ENCODE measurements at places on chromosomes 1 and 21. TPM values are rescaled to one million over a fixed set of nuclear protein-coding genes. Genes with fewer than 3 reads are reported as not detected.

ANGPTL3 gene
- total RNA-seq = not detected

CC2D1B gene
- 21.4 TPM for total RNA-seq

SERINC2 gene
- 10.4 TPM for total RNA-seq

TMPRSS15 gene
- total RNA-seq = not detected

SLC44A3 gene
- total RNA-seq = 3.8 TPM

GRCh38 chr1:211944733-211945500 lies 90.4 kb downstream of the INTS7 start:
- no peak overlapping the region for H3K27ac ChIP-seq
- no peak overlapping the region for H3K4me3 ChIP-seq
- H3K36me3 ChIP-seq = peaks cover 32% of the 10 kb centered on the region
- no peaks in the 10 kb centered on the region for H3K27me3 ChIP-seq
- no peak for DNase-seq

- H3K27ac ChIP-seq = no peak overlapping the region
- H3K27me3 ChIP-seq = no peaks in the 10 kb centered on the region
- DNase-seq = no peak
- H3K4me1 ChIP-seq = no peaks in the 10 kb centered on the region
- H3K4me3 ChIP-seq = no peak overlapping the region
- no peaks in the 10 kb centered on the region for H3K36me3 ChIP-seq
These were observed 63.7 kb upstream of the COG2 start for GRCh38 chr1:230578616-230579015.

- H3K4me1 ChIP-seq = no peaks in the 10 kb centered on the region
- no peak overlapping the region for H3K4me3 ChIP-seq
- H3K27me3 ChIP-seq = no peaks in the 10 kb centered on the region
- H3K27ac ChIP-seq = no peak overlapping the region
- no peak for DNase-seq
- peaks cover 58% of the 10 kb centered on the region for H3K36me3 ChIP-seq
These were observed 7.5 kb downstream of the DMAP1 start for GRCh38 chr1:44220755-44221154.

- H3K27me3 ChIP-seq = no peaks in the 10 kb centered on the region
- DNase-seq = peak; percentile 74
- H3K36me3 ChIP-seq = no peaks in the 10 kb centered on the region
- no peak overlapping the region for H3K27ac ChIP-seq
- H3K4me1 ChIP-seq = peaks cover 20% of the 10 kb centered on the region
- H3K4me3 ChIP-seq = no peak overlapping the region
These were observed 14.0 kb upstream of the TBX15 start for GRCh38 chr1:119002028-119002686.

DNA sequence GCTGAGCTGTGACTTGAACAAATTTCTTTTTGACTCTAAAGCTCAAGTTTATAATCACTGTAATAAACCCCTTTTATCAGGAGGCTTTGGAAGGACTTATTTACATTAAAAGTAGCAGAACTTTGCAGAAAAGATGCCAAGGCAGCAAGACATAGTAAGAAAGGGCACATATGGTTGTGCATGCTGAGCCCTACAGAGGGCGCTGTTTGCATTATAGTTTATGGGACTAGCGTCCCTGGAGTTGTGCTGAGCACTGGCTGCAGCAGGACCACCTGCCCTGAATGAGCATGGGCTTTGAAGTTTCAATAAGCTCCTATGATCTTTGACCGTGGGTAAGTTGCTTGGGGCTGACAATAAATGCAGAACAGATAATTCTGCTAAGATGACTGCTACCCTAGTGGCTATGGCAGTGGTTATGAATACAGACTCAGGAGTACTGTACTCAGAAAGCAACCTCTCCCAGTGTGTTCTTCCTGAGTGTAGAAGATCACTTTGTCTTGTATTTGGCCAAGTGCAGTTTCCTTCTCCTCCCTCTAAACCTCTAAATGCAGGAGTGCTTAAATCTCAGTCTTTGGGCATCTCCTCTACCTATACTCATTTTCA lies 45.4 kb upstream of the USP1 start:
- H3K4me1 ChIP-seq = peaks cover 18% of the 10 kb centered on the region
- DNase-seq = no peak
- H3K27me3 ChIP-seq = no peaks in the 10 kb centered on the region
- H3K27ac ChIP-seq = no peak overlapping the region
- no peaks in the 10 kb centered on the region for H3K36me3 ChIP-seq

GRCh38 chr1:42003433-42003832 lies 84.7 kb upstream of the HIVEP3 start:
- no peaks in the 10 kb centered on the region for H3K4me1 ChIP-seq
- no peak overlapping the region for H3K4me3 ChIP-seq
- no peak for DNase-seq
- no peaks in the 10 kb centered on the region for H3K36me3 ChIP-seq
- no peaks in the 10 kb centered on the region for H3K27me3 ChIP-seq

DNA sequence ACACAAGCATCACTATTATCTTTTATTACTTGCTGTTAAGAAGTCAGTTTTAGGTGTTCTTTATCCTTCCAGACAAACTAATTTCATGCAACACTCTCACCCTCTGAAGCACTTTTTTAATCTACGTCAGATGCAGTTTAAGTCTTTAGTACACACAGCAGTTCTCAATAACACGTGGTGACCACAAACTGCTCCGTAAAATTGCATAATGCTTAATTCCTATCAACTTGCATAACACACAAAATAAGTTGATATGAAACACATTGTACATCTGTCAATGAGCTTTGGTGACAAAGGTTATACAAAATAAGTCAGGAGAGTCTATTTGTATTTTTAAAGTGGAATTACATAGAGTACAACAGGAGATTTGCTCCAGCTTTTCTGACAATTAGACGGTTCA lies 140.9 kb upstream of the ETS2 start:
- no peak overlapping the region for H3K4me3 ChIP-seq
- no peak for DNase-seq
- H3K36me3 ChIP-seq = no peaks in the 10 kb centered on the region
- H3K27me3 ChIP-seq = peaks cover 33% of the 10 kb centered on the region
- peaks cover 23% of the 10 kb centered on the region for H3K4me1 ChIP-seq

- H3K4me3 ChIP-seq = no peak overlapping the region
- DNase-seq = no peak
- H3K27me3 ChIP-seq = no peaks in the 10 kb centered on the region
- no peaks in the 10 kb centered on the region for H3K36me3 ChIP-seq
- no peak overlapping the region for H3K27ac ChIP-seq
These were observed 27.9 kb downstream of the FAAP20 start for GRCh38 chr1:2166695-2167094.

- peaks cover 87% of the 10 kb centered on the region for H3K4me1 ChIP-seq
- H3K27ac ChIP-seq = peak overlapping the region; percentile 98
- DNase-seq = peak; percentile 98
- H3K36me3 ChIP-seq = no peaks in the 10 kb centered on the region
- no peaks in the 10 kb centered on the region for H3K27me3 ChIP-seq
These were observed 77.8 kb downstream of the ALPL start for GRCh38 chr1:21586846-21587601.

GRCh38 chr1:227758366-227758765 lies 23.1 kb downstream of the SNAP47 start:
- H3K36me3 ChIP-seq = peaks cover 44% of the 10 kb centered on the region
- no peak for DNase-seq
- no peaks in the 10 kb centered on the region for H3K27me3 ChIP-seq
- peaks cover 43% of the 10 kb centered on the region for H3K4me1 ChIP-seq

Data from SJSA1 (cell line).